ENCODE measurements at places on chromosomes 7 and 10.

GRCh38 chr10:98344589-98345038 lies 70.4 kb downstream of the PYROXD2 start:
- no peak for DNase-seq

- DNase-seq = no peak
These were observed 147.9 kb upstream of the MYO3A start for GRCh38 chr10:25786161-25786560.

- no peak for DNase-seq
These were observed 301.5 kb downstream of the EXOC4 start for GRCh38 chr7:133554330-133554729.

GRCh38 chr10:46539596-46540411 lies 16.7 kb downstream of the GPRIN2 start:
- DNase-seq = peak; percentile 66

DNA sequence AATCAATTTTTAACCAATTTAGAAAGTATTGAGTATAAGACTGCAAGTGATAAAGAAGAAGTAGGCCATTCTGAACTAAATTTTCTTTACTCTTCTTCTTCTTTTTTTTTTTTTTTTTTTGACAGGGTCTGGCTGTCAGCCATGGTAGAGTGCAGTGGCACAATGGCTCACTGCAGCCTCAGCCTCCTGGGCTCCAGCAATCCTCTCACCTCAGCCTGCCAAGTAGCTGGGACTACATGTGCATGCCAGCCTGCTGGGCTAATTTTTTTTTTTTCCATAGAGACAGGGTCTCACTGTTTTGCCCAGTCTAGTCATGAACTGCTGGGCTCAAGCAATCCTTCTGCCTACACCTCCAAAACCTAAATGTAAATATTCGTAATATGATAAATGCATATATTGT lies 63.2 kb downstream of the DGKB start:
- no peak for DNase-seq

GRCh38 chr10:6204063-6204340 lies 1.3 kb downstream of the PFKFB3 start:
- DNase-seq = no peak

DNA sequence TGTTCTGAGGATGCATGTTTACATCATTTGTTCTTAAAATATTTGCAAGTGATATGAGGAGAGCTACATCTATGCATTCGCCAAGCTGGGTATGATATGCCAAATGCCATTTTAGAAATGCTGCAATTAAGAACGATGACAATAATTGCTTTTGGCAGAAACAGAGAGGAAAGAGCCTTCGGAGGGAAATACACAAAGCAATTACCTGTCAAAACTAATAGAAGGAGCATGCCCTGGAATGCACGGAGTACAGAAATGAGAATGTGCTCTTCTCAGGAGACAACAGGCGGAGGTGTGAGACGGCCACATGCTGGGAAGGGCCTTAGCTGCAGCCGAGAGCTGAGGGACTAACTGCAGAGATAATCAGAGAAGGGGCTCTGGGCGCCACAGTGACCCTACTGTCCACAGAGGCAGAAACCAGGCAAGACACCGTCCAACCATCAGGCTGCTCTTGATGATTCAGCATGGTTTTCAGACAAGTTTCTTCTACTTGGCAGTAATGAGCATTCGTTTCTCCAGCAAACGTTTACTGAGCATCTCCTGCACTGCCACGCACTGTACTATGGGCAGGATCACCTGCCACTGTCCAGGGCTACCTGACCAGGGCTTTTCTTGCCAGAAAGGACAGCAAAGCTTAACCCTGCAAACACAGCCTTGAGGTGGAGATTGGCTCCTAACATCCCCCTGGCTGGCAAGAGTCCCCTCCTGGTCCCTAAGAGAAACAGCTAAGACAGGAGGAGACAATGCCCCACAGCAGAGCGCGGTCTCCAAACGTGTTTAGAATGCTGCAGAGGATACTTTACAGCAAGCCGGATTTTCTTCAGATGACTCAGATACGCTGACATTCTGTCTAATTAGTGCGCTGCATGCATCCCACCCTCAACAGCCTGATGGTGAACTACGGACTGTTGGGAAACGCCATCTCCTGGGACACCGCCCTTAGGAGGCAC lies 18.1 kb downstream of the VIPR2 start:
- no peak for DNase-seq

DNA sequence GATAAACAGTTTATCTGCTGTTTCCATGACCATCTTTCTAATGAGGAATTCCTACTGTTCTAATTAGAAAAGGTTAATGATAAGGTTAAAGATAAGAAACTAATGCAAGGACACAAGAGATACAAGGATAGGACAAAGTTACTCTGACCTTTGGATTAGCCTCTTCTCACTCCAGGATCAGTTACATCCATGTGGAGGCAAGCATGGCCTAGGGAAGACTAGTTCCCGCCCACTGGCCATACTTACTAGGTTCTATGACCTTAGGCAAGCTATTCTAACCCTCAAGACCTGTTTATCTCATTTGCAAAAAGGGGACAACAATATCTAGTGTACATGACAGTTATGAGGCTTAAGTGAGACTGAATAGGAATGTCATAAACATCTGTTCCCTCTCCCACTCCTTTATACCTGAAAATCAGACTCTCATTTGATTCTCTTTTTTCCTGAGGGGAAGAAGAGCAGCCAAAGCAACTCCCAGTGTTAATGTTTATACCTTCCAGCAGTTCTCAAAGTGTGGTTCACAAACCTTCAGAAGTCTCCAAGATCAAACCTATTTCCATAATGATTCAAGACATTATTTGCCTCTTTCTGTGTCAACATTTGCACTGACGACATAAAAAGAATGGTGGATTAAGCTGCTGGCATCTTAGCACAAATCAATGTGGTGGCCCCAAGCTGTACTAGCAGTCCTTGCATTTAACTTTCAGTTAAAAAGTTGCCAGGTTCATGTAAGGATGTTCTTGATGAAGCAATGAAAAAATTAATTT lies 72.0 kb downstream of the SRPK2 start:
- no peak for DNase-seq
